ENCODE measurements at places on chromosomes 16 and 17.

GRCh38 chr17:15240644-15241043 lies 24.5 kb downstream of the PMP22 start:
- no peak overlapping the region for H3K4me3 ChIP-seq
- H3K4me1 ChIP-seq = no peaks in the 10 kb centered on the region
- H3K36me3 ChIP-seq = no peaks in the 10 kb centered on the region
- no peak for DNase-seq

- peaks cover 46% of the 10 kb centered on the region for H3K27me3 ChIP-seq
- peaks cover 51% of the 10 kb centered on the region for H3K4me1 ChIP-seq
- H3K36me3 ChIP-seq = peaks cover 5% of the 10 kb centered on the region
- H3K4me3 ChIP-seq = peak overlapping the region; percentile 63
Observed at GRCh38 chr17:79842656-79843473, 3.6 kb upstream of the CBX4 start.

- H3K4me1 ChIP-seq = peaks cover 86% of the 10 kb centered on the region
- peak overlapping the region; percentile 96 for H3K27ac ChIP-seq
- DNase-seq = no peak
- no peaks in the 10 kb centered on the region for H3K27me3 ChIP-seq
- H3K36me3 ChIP-seq = peaks cover 83% of the 10 kb centered on the region
Observed at GRCh38 chr16:27317738-27318391, 4.1 kb downstream of the IL4R start.

- peak; percentile 78 for DNase-seq
- H3K36me3 ChIP-seq = peaks cover 7% of the 10 kb centered on the region
- peak overlapping the region; percentile 82 for H3K4me3 ChIP-seq
- H3K27me3 ChIP-seq = peaks cover 3% of the 10 kb centered on the region
Observed at GRCh38 chr17:79728169-79728907, 2.4 kb upstream of the ENPP7 start.

GRCh38 chr16:70713342-70713741 lies 27.5 kb upstream of the MTSS2 start:
- H3K4me3 ChIP-seq = no peak overlapping the region
- no peak for DNase-seq
- peaks cover 33% of the 10 kb centered on the region for H3K36me3 ChIP-seq
- H3K27me3 ChIP-seq = no peaks in the 10 kb centered on the region
- H3K27ac ChIP-seq = no peak overlapping the region

DNA sequence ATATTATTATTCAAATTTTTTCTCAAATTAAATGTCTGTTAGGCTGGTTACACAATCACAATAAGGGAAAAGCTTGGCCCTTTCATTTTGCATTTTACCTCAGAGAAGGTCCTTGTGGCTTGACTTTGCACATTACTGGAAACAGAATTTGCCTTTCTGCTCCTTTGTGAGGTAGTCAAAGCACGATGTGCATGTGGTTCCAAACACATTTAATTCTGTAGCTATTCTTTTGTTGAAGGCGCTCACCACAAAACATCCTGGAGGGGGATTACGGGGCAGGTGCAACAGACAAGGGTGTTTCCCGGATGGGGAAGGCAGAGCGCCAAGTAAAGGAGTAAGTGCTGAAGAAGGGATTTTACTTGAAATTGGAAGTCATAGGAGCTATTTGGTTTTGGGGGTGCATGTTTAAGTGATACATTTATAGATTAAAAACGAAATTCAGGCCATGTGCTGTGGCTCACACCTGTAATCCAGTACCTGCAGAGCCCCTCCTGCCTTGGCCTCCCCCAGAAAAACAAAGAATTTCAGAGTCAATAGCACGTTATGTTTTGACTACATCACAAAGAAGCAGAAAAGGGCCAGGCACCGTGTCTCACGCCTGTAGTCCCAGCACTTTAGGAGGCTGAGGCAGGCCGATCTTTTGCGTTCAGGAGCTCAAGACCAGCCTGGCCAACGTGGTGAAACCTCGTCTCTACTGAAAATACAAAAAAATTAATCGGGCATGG lies 31.2 kb upstream of the TENT4B start:
- no peak overlapping the region for H3K4me3 ChIP-seq
- DNase-seq = no peak
- H3K36me3 ChIP-seq = no peaks in the 10 kb centered on the region

GRCh38 chr16:10611825-10612342 lies 31.5 kb upstream of the EMP2 start:
- no peaks in the 10 kb centered on the region for H3K36me3 ChIP-seq
- H3K4me3 ChIP-seq = no peak overlapping the region
- DNase-seq = no peak
- H3K27me3 ChIP-seq = peaks cover 7% of the 10 kb centered on the region
- H3K27ac ChIP-seq = no peak overlapping the region

DNA sequence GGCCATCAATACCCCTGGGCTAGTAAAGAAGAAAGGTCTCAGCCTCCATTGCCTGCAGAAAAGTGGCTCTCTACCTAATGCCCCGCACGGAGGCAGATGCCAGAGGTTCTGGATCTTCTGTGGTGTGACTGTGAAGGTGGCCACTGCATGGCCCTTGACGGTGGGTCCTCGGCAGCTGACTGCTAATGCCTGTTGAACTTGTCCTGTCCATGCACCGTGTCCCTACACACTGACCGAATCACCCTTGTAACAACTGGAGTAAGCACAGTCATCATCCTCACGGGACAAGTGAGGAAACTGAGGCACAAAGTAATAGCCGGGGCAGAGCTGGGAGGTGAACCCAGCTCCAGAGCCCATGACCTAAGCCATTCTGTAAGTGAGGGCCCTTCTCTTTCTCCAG lies 48.8 kb downstream of the MYH11 start:
- peaks cover 3% of the 10 kb centered on the region for H3K27me3 ChIP-seq
- H3K4me3 ChIP-seq = no peak overlapping the region
- H3K4me1 ChIP-seq = no peaks in the 10 kb centered on the region

- peaks cover 14% of the 10 kb centered on the region for H3K36me3 ChIP-seq
- peak overlapping the region; percentile 99 for H3K27ac ChIP-seq
- DNase-seq = no peak
Observed at GRCh38 chr17:80832266-80832676, 159.4 kb upstream of the CHMP6 start.

DNA sequence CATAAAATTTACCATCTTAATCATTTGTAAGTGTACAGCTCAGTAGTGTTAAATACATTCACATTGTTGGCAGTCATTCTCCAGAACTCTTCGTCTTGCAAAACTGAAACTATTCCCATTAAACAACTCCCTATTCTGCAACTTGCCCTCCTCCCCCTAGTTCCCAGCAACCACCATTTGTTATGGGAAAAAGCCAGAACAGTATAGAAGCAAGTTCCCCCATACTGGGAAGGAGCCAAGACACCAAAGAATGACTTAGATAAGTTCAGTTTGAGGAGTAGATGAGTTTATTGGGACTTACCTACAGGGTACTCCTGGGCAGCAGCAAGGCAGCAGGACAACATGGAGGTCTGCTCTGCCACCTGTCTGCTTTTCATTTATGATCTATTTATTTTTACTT lies 39.3 kb upstream of the TEKT1 start:
- no peak for DNase-seq
- no peak overlapping the region for H3K27ac ChIP-seq
- H3K4me1 ChIP-seq = no peaks in the 10 kb centered on the region

GRCh38 chr17:72764632-72765041 lies 327.9 kb downstream of the SLC39A11 start:
- DNase-seq = no peak
- no peaks in the 10 kb centered on the region for H3K4me1 ChIP-seq
- H3K36me3 ChIP-seq = peaks cover 28% of the 10 kb centered on the region
- no peak overlapping the region for H3K27ac ChIP-seq

DNA sequence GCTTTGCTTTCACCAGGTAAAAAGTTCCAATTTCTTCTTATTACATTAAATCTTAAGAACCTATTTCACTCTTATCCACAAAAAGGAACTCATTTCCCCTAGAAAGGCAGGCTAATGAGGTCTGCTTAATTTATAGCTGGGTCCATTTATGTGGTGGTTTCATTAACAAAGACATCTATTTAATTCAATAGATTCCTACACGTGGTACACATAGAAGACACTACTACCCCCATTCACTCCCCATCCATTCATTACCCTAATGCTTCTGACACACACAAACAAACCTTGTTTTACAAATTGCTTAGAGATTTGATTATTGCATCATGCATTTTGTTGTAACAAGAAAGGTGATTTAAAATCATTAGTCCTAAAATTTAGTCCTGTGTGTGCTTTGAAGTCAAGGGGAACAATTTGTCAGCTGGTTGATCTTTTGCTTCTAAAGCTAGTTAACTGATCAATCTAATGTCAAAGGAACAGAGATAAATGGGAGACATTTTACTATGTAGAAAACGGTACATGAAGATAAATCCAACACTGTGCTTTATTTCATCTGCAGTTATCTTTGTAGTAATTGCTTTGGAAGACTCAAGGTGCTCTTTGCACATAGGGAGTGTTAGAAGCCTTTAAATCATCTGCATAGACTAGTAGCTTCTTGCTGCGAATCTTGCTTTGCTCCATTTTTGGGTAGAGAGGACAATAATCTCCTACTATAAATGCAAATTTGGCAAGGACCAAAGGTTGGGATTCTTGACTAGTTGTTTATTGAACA lies 379.2 kb downstream of the CDH11 start:
- no peak for DNase-seq
- H3K27ac ChIP-seq = no peak overlapping the region
- no peaks in the 10 kb centered on the region for H3K4me1 ChIP-seq
- H3K4me3 ChIP-seq = no peak overlapping the region
- H3K36me3 ChIP-seq = no peaks in the 10 kb centered on the region

DNA sequence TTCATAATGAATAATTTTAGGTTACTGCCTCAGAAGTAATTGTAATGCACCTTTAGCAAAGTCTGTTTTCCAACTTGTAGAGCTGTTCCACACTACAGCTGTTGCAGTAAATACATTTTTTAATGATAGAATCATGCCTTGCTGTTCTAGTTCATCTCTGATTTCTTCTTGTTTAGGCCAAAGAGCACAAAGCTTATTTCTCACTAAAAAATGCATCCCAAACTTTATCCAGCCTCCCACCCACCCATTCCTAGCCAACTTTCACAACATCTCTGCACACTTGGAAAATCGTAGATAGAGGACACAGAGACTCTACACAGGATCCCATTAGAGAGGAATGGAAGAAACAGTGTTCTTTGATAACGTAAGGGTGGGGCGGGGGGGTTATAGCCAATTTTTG lies 252.2 kb upstream of the DYNLRB2 start:
- H3K27me3 ChIP-seq = peaks cover 4% of the 10 kb centered on the region
- peaks cover 6% of the 10 kb centered on the region for H3K4me1 ChIP-seq
- H3K27ac ChIP-seq = no peak overlapping the region
- no peak overlapping the region for H3K4me3 ChIP-seq

DNA sequence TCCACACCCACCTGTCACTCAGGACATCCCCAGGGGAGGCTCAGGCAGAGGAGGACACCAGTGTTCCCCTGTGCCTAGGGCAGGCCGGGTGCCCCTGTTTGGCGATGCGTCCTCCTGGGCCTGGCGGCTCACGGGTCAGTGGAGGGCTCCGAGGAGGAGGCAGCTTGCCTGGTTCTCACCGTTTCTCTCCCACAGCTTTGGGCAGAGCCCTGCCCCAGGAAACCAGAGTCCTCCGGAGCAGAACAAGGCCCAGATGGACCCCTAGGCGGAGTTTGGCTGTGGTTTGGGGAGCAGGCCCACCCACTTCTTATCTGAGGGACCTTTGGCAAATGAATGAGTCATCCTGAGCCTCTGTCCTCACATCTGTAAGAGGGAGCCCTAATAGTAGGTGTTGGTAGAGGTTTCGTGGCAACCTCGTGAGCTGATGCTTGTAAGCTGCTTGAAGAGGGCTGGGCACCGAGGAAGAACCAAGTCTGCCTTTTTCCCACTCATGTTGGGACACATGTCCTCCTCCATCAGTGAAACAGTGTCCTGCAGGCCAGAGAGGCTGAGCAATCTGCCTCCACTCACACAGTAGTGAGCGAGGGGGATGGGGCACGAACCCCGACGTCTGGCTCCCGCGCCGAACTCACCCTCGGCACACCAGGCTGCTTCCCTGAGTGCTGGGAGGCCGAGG lies 247.0 kb upstream of the CIBAR2 start:
- no peak overlapping the region for H3K4me3 ChIP-seq
- H3K36me3 ChIP-seq = no peaks in the 10 kb centered on the region
- DNase-seq = no peak
- H3K27me3 ChIP-seq = peaks cover 16% of the 10 kb centered on the region
